GM23248 (cell line): ENCODE measurements at places on chromosomes 3 and 15. TPM values are rescaled to one million over a fixed set of nuclear protein-coding genes. Genes with fewer than 3 reads are reported as not detected.
A peak's percentile ranks its signal among the peaks of the same experiment; 100 is the strongest.

Gene CPLX3
- not detected in 2 replicates for total RNA-seq

Gene BCHE
- not detected in 2 replicates for total RNA-seq

Gene PPARG
- total RNA-seq = 0.76 TPM in 1 of 2 replicates, not detected in the other

Gene IL17RE
- total RNA-seq = 0.51 and 5.5 TPM in 2 replicates

DNA sequence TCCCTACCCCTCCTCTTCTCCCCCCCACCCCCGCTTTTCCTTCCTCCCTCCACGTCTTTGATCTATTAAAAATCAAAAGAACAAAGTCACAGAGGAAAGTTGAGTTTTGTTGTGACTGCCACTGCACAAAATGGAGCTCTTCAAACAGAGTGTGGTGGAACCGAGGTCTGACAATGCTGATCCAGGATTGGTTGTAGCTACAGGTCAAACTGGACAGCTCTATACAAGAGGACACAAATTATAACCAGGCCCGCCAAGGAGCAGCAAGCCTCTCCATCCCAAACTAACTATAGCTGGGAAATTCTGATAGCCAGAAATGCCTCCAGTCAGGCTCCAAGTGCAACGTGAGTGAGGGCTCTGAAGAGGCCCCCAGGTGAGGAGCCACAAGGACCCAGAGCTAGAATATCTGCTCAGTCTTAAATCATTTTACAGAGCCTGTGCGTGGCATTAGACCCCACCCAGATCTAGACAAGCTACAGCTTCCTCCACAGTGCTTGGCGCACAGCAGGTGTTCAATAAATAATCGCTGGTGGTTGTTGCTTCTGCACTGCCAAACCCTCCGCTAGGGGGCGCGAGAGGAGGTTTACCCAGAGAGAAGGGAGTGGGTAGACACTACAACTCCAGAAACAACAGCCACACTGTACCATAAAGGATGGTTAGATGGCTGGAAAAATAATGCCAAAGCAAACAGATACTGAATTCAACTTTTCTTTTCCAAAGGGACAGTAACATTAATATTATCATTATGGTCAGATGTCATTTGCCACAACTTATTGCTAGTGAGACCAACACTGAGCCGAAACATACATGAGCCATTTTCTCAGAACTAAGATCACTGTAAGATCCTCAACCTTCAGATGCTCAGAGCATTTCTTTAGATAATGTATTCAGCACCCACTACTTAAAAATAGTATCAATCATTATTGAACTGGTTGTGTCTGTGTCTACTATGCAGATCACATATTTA, 44.6 kb downstream of the ZIC4 start:
- peak; percentile 41 for DNase-seq

GRCh38 chr15:49045751-49046219, 461 bp downstream of the SECISBP2L start:
- peak; percentile 66 for DNase-seq

GRCh38 chr15:83327041-83327440, 42.6 kb upstream of the BNC1 start:
- no peak for DNase-seq

GRCh38 chr3:16999161-16999560, 114.4 kb downstream of the PLCL2 start:
- DNase-seq = no peak

DNA sequence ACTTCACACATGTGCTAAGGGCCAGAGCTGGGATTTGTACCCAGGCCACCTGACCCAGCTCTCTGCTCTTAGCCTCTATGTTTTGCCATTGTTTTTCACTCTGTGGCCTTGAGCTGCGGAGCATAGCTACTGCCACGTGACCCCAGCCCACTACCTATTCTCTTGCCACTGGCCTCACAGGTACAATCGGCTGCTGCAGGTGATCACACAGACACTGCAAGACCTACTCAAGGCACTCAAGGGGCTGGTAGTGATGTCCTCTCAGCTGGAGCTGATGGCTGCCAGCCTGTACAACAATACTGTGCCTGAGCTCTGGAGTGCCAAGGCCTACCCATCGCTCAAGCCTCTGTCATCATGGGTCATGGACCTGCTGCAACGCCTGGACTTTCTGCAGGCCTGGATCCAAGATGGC, 46.2 kb downstream of the SEMA3G start:
- no peak for DNase-seq

DNA sequence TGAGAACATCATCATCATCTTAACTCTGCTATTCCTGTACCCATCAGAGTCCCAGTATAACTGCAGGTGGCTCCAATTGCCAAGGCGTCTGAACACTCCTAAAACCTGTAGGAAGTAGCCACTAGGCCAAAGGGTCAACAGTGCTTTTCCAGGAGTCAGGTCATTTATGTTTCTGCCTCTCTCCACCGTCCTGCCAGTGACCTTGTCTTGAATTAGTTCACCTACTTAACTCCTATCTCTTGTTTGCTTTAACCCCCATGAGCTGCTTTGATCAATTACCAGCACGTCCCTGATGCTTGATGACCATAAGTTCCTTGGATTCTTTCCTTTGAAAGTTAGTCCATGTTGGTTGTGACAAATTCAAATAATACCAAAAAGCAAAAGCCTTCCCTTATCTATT, 169.8 kb upstream of the ANKRD28 start:
- no peak for DNase-seq

GRCh38 chr15:98938105-98938417, 69.5 kb downstream of the PGPEP1L start:
- no peak for DNase-seq

GRCh38 chr3:142115867-142116668, 33.3 kb downstream of the TFDP2 start:
- DNase-seq = no peak

DNA sequence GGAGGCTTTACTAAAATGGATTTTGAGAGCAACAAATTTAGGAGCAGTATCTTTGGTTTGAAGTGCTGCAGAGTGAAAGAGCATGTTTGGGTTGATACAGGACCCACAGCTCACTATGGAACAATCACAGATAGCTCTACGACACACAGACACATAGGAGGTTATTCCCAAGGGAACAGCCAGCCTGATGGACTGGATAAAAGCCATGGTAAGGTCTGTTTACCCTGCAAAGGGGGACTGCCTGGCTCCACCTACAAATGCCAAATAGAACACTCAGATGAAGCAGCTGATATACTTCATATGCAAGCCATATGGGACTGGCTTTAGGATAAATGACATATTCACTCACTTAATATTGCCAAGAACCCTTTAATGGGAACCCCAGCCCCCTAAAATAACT, 75.4 kb downstream of the CDC25A start:
- DNase-seq = no peak

DNA sequence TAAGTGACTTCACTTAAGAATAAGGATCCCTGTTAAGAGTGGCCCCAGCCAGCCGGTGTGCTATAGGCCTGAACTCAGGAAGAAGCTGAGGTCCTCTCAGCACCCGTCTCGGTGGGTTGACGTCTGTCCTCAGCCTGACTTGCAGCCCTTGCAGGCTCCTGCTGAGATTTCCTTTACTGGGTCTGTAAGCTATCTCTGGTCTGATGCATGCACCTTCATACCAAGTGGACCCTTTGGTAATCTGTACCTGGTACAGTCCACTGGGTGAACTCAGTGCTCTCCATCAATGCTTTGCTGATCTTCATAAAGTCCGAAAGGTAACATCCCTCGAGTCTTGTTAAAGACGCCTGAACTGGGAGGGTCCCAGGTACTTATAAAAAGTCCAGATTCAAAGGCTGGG, 212.0 kb upstream of the PPP2R3A start:
- no peak for DNase-seq

- DNase-seq = peak; percentile 75
These were observed 122.2 kb upstream of the DCBLD2 start for GRCh38 chr3:99023590-99024192.

- DNase-seq = no peak
These were observed 15.8 kb downstream of the SPCS1 start for GRCh38 chr3:52721730-52722008.

DNA sequence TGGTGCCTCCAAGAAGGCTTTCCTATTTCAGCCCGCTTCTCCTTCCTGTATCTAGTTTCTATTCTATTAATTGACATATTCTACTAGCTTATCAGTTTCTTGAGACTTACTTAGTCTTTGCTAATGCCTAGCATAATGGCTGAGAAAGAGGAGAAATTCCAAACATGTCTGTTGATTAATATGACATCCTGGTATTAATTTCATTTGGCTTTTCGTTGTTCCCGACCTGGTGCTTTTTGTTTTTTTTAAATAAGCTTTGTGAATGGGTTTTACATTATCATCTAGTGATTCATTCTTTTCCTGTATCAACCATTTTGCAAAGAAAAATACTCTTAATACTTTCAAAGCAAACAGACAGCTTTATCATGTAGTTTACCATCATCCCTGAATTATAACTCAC, 13.1 kb downstream of the WDR53 start:
- no peak for DNase-seq

DNA sequence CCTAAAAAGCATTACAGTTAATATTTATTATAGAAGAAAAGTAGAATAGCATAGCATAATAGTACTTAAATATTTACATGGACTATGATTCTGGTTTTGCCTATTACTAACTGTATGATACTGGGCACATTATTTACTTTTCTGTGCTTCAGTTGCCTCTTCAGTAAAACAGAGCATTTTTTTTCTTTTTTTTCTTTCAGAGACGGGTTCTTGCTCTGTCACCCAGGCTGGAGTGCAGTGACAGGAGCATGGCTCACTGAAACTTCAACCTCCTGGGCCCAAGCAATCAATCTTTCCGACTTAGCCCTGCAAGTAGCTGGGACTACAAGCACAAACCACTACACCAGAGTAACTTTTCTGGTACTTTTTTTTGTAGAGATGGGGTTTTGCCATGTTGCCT, 47.0 kb downstream of the GYG1 start:
- no peak for DNase-seq

GRCh38 chr3:105431200-105431599, 64.5 kb downstream of the ALCAM start:
- DNase-seq = peak; percentile 22

- no peak for DNase-seq
These were observed 17.1 kb downstream of the SETMAR start for GRCh38 chr3:4320096-4320911.

- DNase-seq = peak; percentile 74
These were observed 69.4 kb upstream of the FOXP1 start for GRCh38 chr3:71652781-71653413.

GRCh38 chr3:9169326-9169725, 80.1 kb downstream of the SRGAP3 start:
- DNase-seq = no peak

GRCh38 chr3:159513444-159513843, 475.2 kb upstream of the IL12A start:
- DNase-seq = no peak

GRCh38 chr3:176755552-176755951, 441.7 kb downstream of the TBL1XR1 start:
- no peak for DNase-seq

- no peak for DNase-seq
These were observed 246.5 kb upstream of the LRRN1 start for GRCh38 chr3:3552761-3553160.
